Mucosa of gallbladder (tissue), 1 donor: ENCODE measurements at places on chromosomes 7 and 10. TPM values are rescaled to one million over a fixed set of nuclear protein-coding genes. Genes with fewer than 3 reads are reported as not detected.

DNA sequence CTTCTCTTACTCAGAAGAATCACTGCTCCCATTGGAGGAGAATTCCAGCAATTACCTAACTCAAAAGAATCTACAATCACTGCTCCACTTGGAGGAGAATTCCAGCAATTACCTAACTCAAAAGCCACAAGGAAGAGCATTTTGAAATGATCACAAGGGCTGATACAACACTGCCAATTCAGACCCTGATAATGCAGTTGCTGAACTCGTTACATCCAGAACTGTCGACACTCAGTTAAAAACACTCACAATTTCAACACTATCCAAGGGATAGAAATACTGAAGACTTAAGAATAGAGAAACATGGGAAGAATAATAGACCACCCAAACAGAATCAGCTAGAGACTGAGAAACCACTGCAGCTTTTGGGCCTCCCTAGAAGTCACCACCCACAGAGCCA, 27.8 kb downstream of the AFAP1L2 start:
- DNase-seq: no peak

The VWDE gene
- 1.7 TPM for total RNA-seq

The TAS2R5 gene
- total RNA-seq: 1.2 TPM

DNA sequence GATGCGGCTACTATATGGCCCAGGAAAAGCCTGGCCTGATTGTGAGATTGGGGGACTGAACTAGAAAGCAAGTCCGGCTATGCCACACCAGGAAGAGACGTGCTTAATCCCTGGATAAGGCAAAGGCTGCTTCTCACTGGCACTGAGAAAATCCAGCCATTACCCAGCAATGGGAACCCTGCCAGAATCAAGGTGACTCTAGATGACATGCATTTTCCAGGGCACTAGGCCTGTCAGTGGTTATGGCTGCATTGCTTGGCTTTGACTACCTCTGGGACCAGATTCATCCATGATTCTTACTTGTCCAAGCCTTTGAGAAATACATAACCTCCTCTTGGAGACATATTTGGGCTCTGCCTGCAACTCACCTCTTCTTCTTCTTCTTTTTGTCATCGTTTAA, 317.2 kb downstream of the GRID1 start:
- DNase-seq: no peak

DNA sequence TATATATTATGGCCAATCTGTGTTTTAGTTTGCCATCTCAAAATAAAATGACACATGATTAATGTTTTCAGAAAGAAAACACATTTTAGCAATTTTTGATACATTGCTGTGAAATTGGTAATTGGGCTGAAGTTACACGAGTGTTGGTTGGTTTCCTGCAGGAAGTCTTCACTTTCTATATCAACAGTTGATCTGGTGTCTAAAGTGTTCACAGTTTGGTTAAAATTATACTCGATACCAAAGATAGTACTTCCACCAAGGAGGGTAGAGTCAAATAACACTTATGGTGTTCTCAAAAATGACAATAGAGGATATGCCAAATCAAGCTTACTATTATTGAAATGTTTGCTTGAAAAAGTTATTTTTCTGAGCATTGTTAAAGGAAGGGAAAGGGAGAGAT, 120.3 kb upstream of the GLCCI1 start:
- DNase-seq: no peak

- DNase-seq: no peak
Observed at GRCh38 chr10:125455431-125455830, 227.5 kb downstream of the TEX36 start.

DNA sequence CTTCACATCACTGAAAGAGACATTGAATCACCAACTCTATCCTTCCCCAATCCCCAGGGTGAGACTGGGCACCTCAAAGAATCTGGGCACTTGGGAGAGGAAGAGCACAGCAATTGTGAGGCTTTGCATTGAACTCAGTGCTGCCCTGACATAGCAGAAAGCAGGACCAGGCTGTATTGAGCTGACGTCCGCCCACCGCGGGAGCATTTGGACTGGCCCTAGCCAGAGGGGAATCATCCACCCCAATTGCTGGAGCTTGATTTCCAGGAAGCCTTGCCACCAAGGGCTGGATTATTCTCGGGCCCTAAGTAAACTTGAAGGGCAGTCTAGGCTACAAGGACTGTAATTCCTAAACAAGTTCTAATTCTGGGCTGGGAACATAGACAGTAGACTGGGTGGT, 416.3 kb upstream of the PHF14 start:
- no peak for DNase-seq

The CYP2C19 gene
- total RNA-seq: 188 TPM
